Tongue (tissue), 3 donors: ENCODE measurements at places on chromosomes 1 and 21. TPM values are rescaled to one million over a fixed set of nuclear protein-coding genes. Genes with fewer than 3 reads are reported as not detected.

DNA sequence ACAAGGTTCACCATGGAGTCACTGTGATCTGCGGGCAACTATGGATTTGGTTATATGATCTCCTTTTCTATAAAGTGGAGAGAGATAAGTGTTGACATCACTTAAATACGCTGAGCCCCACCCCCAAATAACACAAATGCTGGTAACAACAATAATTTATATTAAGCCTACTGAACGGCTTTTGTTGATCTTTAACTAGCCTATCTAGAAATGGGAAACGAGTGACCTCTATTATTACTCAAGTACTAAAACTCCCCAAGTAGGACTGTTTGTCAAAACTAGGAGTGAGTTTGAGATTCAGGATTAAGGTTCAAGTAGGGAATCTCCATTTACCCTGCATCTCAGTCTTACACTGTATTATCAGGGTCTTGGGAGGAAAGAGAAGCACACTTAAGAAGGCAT lies 52.2 kb downstream of the MAP3K7CL start:
- DNase-seq, result no peak

GRCh38 chr1:118201524-118201923 lies 16.5 kb upstream of the SPAG17 start:
- no peak for DNase-seq

DNA sequence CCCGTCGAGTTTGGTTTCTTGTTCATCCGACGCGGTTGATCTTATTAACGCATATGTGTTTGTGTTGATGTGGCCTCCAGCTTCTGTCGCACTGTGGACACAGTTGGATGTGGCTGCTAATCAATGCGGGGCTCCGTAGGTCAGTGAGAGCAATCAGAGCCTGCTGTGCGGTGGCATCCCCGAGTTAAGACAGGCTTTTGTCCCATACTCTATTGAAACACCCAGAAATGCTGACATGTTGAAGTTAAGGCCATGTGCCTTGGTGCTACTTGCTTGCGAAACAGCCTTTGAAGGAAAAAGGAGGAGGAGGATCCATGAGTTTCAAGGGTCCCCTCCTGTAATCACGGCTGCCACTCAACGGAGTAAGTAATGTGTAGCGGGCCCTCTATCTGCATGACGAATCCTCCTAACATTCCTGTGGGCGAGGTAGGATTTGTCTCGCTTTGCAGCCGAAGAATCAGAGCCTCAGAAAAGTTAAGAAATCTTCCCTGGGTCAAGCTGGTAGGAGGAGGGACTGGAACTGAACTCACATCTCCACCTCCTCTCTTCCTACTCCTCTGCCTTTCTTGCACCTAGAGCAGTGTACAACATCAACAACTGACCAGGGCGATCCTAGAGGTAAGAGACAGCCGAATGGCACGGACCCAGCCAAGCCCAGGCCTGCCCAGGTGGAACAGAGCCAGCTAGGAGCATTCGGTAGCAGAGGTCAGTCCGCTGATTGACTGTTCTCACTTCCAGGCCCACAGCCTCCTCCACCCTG lies 19.5 kb downstream of the PDE9A start:
- no peak for DNase-seq

- no peak for DNase-seq
Observed at GRCh38 chr1:27646676-27647075, 11.7 kb upstream of the FGR start.

- peak; percentile 76 for DNase-seq
Observed at GRCh38 chr1:50969611-50970508, at the start of gene CDKN2C. CDKN2C (plus strand) TSS chr1:50970245; CDS start chr1:50970369, 124 bp downstream.

- DNase-seq, result no peak
Observed at GRCh38 chr1:160776178-160776577, 19.8 kb upstream of the LY9 start.

DNA sequence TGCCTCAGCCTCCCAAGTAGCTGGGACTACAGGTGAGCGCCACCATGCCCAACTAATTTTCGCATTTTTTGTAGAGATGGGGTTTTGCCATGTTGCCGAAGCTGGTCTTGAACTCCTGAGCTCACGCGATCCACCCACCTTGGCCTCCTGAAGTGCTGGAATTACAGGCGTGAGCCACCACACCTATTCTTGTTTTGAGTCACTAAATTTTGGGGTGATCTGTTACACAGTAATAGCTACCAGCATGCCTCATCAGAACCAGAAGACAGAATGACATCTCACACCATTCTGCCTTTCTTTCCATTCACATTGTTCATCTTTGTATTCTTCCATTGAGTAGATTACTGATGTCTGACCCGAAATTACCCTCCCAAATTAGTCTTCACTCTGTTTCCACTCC lies 9.1 kb downstream of the RHBDL2 start:
- no peak for DNase-seq

DNA sequence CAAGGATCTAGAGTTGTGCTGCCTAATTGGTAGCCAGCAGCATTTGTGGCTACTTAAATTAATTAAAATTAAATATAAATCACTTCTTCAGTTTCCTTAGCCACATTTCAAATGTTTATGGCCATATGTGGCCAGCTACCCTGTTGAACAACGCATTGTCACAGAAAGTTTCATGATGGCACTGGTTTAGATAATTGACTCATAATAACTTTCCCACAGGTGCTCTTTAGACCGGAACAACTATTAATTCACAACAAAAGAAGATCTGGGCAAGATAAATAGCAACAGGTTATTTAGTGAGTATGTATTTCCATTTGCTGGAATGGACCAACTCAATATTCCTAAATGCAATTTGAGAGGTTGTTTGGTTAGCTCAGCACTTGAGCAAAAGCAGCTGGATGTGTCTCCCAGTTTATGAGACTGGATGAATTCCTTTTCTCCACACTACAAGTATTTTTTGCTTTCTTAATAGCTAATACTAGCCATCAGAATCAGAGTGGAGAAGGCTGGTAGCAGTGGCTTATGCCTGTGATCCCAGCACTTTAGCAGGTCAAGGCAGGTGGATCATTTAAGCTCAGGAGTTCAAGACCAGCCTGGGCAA lies 3.7 kb upstream of the AMIGO1 start:
- DNase-seq, result no peak

DNA sequence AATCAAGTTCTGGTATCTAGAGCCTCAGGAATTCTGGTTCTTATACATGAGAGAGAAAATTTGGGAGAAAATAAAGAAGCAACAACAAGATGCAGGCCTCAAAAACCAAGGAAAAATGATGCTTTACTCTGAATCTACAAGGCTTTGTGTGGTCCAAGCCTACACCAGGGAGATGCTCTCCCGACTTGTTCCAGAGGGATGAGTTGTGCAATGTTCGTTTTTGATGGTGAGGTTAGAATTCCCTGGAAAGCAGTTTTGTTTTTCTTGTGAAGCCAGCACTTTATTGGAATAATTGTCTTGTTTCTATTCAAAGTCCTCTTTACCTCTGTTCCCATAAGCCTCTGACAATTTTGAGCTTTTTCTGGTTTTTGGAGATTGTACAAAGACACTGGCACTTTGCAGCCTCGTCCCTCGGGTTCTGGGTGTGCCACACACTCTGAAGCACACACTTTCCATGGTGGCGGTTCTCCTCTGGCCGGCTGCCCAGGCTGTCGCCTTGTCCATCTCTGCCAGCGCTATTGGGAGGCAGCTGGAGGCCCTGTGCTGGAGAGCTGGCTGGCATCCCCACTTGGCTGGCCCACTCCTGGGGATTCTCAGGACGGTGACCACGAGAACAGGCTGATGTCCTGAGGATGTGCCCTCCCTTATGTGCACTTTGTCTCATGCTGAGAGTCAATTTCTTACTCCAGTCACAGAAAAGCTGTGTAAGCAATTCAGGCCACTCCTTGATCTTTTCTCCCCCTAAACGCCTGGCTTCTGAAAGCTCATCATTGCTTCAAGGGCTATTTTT lies 70.2 kb downstream of the EDEM3 start:
- peak; percentile 40 for DNase-seq

DNA sequence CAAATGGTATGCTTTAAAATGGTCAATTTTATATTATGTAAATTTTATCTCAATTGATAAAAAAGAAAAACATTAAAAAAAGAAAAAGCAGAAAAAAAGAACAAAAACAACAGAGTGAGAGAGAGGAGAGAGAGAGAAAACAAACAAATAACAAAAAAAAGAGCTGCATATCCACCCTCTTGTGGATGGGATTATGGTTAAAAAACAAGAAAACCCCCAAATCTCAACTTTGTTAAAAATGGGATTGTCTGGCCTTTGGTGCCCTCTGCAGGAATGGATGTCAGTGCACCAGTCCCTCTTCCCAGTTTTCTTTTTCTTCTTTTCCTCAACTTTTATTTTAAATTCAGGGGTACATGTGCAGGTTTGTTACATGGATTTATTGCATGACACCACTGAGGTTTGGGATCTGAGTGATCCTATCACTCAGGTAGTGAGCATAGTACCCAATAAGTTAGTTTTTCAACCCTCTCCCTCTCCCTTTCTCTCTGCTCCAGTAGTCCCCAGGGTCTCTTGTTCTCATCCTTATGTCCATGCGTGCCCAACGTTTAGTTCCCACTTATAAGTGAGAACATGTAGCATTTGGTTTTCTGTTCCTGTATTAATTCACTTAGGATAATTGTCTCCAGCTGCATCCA lies 28.1 kb downstream of the RNF187 start:
- DNase-seq, result peak; percentile 48

DNA sequence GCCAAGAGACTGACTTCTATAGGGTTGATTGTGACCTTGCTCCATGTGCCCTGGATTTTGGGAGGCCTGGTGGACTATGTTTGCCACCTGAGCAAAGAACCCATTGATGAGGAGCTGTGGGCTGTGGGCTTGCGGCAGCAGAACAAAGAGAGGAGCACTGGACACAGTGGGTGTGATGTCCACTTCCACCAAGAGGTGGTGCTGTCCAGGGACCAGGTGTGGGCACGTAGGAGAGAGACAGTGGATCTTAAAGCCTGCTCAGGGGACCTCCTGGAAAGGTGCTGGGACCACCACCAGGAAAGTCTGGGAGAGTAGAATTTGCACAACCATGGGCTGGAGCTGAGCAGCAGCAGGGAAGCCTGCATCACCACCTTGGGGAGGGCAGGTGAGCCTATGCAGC lies 106.7 kb upstream of the ETS2 start:
- DNase-seq, result no peak

DNA sequence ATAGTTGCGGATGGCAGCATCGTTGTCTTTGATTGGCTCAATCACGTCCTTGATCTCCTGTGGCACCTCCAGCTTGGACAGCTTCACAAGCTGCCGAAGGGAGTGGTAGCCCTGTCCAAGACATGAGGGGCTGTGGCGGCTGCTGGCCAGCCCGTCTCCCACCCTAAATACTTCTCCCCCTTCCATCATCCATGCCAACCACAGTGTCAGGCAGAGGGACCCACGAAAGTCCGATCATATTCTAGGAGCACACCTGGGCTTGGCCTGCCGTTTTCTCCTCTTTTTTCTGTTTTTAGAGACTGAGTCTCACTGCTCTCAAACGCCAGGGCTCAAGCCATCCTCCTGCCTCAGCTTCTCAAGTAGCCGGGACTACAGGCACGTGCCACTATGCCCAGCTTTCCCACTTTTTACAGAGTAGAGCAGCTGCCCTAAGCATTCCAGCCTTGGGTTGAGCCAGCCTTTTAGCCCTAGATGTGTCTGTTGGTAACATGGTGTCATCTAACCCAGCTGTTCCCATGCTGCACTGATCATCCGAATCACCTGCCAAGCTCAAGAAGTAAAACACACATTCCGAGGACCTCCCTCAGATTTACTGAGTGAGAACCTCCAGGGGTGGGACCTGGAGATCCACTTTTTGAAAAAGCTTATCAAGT lies 10.4 kb downstream of the MTHFR start:
- peak; percentile 58 for DNase-seq

DNA sequence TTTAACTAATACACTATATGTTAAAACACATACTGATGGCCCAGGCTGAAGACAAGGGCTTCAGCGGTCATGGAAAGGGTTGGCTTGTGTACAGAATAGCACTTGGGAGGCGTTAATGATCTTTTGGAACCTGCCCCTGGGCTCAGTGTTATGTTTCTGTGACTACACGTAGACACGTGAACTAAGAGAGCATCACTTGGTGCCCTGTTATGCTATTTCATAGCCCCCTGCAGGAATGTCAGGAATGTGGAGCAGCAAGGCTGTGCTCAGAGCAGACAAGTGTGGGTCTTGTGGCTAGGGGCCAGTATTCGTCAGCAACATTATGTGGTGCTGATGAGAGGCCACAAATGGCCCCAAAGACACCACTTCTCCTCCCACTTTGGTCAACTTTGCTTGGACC lies 132.4 kb downstream of the MAP3K21 start:
- peak; percentile 27 for DNase-seq

DNA sequence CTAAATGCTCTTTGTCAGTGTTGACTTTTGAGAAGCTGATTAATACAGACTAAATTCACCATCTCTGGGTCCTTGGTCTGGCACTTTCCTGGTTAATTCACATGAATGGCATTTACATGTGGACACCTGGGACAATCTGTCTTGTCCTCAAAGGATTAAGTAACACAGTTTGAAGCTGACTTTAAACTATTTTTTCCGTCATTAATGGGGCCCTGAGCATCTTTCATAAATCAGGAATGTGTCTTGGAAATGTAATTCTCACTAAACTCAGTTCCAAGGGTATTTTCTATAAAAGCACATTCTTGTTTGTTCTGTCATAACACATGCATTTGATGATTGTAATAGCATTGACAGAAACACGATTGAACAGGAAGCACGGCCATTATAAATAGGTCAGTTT lies 26.7 kb upstream of the NBL1 start:
- no peak for DNase-seq

Gene SLC22A15
- 3.6 TPM for total RNA-seq

Gene TSACC
- not detected for total RNA-seq

Gene CD1D
- total RNA-seq, result 1.8 TPM

Gene MAP3K21
- total RNA-seq, result 1.4 TPM

Gene KCNA3
- 0.72 TPM for total RNA-seq

Gene UBE2U
- not detected for total RNA-seq
